AML-193 (cell line): ENCODE measurements at places on chromosomes 1 and 21.

DNA sequence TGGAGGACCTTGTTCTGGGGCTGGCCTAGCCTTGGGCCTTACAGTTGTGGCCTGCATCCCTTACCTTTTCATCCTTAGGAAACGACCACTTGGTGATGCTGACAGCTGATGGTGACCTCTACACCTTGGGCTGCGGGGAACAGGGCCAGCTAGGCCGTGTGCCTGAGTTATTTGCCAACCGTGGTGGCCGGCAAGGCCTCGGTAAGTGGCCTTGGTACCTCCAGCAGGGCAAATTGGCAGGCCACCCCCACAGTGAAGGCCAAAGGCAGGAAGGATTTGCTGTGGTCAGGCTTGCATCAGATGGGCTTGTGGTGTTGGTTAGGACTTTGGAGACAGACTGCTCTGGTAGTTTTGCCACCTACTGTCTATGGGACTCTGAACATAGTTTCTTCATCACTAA is 17.7 kb upstream of the TRNAU1AP start:
- no peak for DNase-seq

DNA sequence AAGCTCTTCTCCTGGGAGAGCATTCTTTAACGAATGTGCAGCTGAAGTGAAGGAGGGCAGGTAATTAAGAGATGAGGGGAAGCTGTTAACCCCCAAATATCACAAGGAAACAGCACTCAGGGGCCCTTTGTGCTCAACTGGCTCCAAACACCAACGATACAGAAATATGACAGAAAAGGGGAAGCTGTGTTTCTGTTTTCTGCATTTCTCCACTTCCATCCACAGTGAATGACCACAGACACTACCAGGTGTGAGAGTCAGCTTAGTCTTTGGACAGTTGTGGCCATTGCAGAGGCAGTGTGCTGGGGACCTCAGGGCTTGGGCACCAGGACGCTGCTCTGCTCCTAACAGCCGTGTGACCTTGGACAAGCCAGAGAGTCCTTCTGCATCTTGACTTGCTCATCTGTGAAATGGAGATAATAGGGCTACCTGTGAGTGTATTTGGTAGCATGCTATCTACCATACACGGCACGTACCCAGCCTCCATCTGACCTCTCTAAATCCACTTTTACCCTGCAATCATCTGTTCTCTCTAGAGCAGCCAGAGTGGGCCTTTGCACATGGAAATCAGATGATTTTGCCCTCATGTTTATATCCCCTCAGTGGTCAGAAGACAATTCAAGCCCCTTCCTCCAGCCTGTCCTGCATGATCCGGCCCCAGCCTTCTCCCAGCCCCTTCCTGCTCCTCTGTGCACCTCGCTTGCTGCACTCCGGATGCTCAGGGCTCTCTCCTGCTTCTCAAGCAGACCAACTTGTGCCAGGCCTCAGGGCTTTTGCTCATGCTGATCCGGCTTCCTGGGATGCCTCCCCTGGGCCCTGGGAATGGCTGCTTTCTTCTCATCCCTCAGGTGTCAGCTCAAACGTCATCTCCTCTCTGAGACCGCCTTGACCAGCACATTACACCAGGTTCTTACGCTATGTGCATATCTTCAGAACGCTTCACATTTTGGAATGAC is 4.7 kb upstream of the TINAGL1 start:
- DNase-seq: peak; percentile 16

- DNase-seq: no peak
These were observed 33.6 kb downstream of the CC2D1B start for GRCh38 chr1:52332411-52332810.

DNA sequence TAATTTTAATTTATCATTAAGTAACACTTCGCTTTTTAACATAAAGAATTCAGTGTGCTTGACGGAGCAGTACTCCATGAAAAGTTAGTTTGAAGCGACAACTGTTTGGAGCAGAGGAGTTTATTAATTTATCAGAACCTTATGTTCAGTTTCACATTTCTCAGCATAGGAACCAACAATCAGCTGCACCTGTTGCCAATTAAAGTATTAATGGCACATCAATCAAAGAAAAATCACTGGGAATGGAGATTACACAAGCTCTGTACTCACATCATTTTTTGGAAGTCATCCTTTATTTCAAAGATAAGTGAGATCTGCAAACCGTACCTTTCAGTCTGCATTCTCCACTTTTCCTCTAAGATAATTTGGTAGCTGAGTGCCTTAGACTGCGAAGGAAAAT is 344.6 kb downstream of the LMO4 start:
- DNase-seq: no peak

DNA sequence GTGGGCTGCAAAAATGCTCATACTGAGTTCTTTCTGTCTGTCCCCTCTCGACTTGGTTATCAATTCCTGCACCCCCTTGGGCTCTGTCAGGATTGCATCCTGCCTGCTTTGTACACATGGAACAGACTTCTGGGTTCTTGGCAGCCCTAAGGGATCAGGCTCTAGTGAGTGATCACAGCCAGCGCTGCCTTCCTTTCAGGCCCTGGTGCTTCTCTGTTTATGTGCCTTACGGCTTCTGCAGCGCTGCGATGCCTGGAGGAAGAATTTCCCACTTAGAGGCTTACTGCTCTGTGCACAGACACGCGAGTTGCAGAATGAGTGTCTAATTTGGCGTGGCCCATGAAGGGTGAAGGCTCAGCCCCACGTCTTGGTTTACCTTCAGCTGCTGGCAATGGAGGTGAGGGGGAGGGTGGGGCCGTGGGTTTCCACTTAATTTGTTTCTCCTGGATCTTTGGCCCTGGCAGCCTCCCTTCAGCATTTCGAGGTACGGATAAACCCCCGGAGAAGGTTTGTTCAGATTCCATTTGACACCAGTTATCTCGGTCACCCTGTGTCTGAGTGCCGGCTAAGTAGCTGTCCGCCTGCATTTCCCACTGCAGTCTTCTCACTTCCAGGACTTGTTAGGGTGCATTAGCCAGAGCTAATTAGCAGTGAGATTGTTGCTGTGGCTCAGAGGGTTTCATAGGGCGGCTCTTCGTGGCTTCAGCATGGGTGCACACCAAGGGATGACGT is 227.3 kb downstream of the DYRK1A start:
- DNase-seq: no peak

- DNase-seq: no peak
These were observed 18.8 kb downstream of the UCK2 start for GRCh38 chr1:165845992-165846748.

DNA sequence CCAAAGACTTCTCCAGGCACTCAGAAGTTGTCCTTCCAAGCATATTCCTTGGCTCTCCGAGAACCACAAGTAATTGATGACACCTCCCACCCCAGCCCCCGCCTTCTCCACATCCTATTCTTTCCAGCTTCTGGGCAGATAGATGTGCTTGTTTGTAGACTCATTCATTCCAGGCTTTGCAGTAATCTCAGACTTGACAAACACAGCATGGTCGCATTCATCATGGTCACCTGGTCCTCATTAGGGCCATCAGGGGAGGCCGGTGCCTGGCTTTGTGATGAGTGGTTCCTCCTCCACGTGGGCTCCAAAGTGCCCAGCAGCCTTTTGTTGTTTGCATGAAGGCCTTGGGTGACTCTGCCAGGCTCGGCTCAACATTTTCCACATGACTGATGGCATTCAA is 28.5 kb upstream of the KCNE2 start:
- DNase-seq: no peak

DNA sequence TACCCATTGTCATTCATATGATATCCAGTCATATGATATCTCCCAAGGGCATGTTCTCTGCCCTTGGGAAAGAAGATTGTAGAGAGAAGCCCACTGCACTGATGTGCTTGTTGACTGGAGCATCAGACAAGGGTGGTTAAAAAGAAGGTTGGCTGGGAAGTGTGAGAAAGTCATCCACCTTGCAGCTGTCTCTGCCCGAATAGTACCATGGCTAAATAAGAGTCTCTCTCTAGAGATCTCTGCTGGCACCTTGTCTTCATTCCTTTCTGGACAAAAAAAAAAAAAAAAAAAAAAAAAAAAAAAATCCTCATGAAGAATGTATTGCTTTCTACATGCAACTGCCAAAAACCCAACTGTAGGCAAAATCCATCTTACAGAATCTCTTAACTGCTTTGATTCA is 349.7 kb upstream of the ESRRG start:
- DNase-seq: no peak

- DNase-seq: no peak
These were observed 1.4 kb downstream of the GJA4 start for GRCh38 chr1:34794001-34794789.

DNA sequence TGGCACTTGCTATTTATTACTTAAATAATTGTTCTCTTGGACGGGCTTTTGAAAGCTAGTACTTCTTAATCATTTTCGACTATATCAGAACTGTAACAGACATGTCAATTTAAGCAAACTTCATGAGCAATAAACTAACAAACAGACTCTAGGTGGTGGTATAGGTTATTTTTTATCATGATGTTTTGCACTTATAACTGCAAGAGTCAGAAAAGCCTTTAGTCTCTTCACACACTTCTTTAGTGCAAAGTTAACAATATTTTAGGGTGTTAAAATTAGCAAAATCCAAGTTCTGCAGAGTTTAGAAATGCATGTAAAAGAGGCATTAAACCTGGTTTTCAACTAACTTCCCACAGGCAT is 2.2 kb downstream of the NRIP1 start:
- DNase-seq: peak; percentile 12

DNA sequence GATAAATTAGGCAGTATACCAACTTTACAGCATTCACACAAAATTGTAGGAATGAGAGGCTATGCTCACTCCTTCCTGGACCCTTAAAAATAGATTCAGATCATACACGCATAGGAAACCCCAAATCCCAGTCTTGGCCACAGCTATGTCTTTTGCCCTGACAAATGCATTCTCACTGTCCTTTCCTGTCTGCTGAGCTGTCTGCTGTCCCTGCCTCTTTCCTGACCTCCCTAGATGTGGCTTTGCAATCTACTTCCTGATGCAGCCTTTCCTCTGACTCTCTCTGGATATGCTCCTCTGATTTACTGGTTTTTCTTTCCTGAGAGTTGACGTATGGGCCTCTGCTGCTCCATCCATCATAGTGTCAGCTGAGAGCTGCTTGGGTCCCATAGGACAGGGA is 59.8 kb upstream of the SLC35F3 start:
- no peak for DNase-seq

- no peak for DNase-seq
These were observed 15.6 kb downstream of the SSU72 start for GRCh38 chr1:1559066-1559465.

GRCh38 chr21:40278345-40278744 is 411.1 kb downstream of the PCP4 start:
- DNase-seq: no peak

GRCh38 chr1:109828756-109829505 is 65.2 kb upstream of the EPS8L3 start:
- no peak for DNase-seq

GRCh38 chr1:66058558-66058957 is 265.9 kb downstream of the PDE4B start:
- DNase-seq: no peak

- no peak for DNase-seq
These were observed 12.1 kb downstream of the NBPF3 start for GRCh38 chr1:21451981-21452411.

DNA sequence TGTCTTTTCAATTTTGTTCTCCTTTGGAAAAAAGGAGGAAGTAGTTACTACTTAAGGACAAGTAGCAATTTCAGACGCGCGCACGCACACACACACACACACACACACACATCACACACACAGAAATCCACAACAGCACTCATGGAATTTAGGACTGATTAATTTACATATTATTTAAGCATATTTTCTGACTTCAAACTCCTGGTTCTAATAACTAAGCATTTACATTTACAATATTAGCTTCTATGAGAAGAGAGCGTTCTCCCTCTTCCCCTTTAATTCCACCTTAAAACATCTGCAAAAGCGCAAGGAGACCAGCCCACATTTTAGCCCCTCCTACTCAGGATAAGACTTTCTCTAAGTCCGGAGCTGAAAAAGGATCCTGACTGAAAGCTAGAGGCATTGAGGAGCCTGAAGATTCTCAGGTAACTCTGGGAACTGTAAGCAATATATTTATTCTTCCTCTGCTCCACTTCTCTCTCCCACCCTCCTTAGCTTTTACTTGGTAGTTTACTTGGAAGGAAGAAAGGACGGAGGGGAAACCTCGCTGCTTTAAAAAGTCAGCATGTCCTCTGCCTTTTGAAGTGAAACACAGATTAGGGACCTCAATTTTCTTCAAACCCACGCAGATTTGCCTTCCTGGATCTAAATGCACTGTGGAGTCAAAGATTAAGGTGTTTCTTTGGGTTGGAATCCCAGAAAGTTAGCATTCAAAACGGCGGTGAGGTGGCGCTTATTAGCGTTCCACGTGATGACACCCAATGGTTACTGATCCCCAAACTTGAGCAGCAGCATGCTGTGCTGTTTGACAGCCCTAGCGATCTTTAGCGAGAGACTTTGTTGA is at the start of gene PLA2G4A:
PLA2G4A (plus strand) TSS at position 339 of the 844 bp plus-strand sequence. CDS start 25,406 bp downstream, outside the sequence.
- peak; percentile 72 for DNase-seq

- DNase-seq: no peak
These were observed 89.3 kb downstream of the PRDM16 start for GRCh38 chr1:3158347-3158746.

- DNase-seq: no peak
These were observed 117.7 kb upstream of the SLC44A3 start for GRCh38 chr1:94702442-94702815.

- no peak for DNase-seq
These were observed 33.2 kb downstream of the TRAF5 start for GRCh38 chr1:211359876-211360275.

DNA sequence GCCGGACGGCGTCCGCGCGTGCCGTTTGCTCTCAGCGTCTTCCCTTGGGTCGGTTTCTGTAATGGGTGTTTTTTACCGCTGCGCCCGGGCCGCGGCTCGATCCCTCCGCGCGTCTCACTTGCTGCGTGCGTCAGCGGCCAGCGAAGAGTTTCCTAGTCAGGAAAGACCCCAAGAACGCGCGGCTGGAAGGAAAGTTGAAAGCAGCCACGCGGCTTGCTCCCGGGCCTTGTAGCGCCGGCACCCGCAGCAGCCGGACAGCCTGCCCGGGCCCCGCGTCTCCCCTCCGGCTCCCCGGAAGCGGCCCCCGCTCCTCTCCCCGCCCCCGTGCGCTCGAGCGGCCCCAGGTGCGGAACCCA is 159.8 kb downstream of the RUNX1 start:
- no peak for DNase-seq

GRCh38 chr1:155061381-155062150 is 2.0 kb upstream of the EFNA4 start:
- DNase-seq: peak; percentile 74

- peak; percentile 5 for DNase-seq
These were observed 190.3 kb downstream of the VPS13D start for GRCh38 chr1:12420171-12420570.

GRCh38 chr21:42233067-42233961 is 14.4 kb downstream of the ABCG1 start:
- DNase-seq: peak; percentile 84
